ENCODE measurements at places on chromosomes 12 and 14. TPM values are rescaled to one million over a fixed set of nuclear protein-coding genes. Genes with fewer than 3 reads are reported as not detected.

ANKS1B gene
- total RNA-seq = 3.4 TPM

HOXC4 gene
- not detected for total RNA-seq

ADAMTS20 gene
- total RNA-seq = 2.1 TPM

ZNF26 gene
- 16.9 TPM for total RNA-seq

VDR gene
- total RNA-seq = 0.70 TPM

GLIPR1L1 gene
- total RNA-seq = 1.9 TPM

SOAT2 gene
- not detected for total RNA-seq

KCNK10 gene
- 0.29 TPM for total RNA-seq

LRRC10 gene
- not detected for total RNA-seq

TMPRSS12 gene
- total RNA-seq = not detected

LRTM2 gene
- not detected for total RNA-seq

SPRYD3 gene
- total RNA-seq = 5.8 TPM

Data from H9 (cell line).